Tongue (tissue), 3 donors: ENCODE measurements at places on chromosomes 3 and 15.

- no peak for DNase-seq
Measured at GRCh38 chr3:107375682-107376081, 1.6 kb upstream of the CCDC54 start.

DNA sequence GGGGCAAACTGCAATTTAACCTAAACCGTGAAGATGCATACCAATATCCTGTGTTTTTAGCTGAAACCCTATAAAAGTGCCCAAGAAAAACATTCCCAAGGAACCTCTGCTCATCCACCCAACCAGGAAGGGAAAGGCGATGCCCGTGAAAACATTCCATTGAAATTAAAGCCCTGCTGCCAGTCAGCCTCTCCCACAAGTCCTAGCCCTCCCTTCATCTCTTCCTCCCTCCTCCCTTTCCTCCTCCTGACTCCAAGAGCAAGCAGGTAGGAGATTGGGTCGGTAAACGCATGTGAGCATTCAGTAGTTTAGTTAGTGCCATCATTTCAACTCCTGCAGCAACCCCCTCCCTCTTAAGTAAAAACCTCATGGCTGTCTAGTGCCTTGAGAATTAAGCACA is 27.7 kb downstream of the HES1 start:
- no peak for DNase-seq

GRCh38 chr3:122299872-122300460 is 25.1 kb upstream of the CSTA start:
- DNase-seq, result no peak

DNA sequence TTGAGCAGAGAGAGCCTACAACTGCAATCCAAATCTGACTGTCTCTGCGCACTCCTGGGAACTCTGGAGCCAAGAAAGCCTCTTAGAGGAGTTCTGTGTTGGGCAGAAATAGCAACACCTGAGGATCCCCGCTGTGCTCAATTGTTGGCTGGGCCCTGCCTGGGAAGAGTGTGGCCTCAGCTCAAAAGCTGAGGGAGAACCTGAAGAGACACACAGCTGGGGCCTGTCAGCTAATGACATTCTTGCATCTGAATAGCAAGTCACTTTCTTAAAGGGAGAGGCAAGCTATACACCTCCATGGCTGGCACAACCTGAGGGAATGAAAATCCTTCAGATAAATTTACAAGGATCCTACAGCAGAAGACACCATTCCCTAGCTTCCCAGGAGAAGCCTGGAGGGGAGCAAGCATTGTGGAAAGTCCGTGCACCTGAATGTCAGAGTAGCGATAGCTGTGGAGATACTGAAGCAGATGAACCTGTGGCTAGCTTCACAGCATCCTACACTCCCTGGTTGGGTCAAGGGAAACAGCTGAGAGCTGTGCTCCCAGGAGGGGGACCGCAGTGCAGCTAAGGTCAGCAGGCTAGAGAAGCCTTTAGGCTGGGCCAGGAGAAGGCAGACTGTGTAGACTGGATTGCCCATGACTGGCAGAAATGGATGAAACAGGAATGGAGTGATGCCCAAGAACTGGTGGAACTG is 159.9 kb upstream of the PFN2 start:
- no peak for DNase-seq

GRCh38 chr3:162610261-162610660 is 1113.7 kb downstream of the OTOL1 start:
- no peak for DNase-seq

DNA sequence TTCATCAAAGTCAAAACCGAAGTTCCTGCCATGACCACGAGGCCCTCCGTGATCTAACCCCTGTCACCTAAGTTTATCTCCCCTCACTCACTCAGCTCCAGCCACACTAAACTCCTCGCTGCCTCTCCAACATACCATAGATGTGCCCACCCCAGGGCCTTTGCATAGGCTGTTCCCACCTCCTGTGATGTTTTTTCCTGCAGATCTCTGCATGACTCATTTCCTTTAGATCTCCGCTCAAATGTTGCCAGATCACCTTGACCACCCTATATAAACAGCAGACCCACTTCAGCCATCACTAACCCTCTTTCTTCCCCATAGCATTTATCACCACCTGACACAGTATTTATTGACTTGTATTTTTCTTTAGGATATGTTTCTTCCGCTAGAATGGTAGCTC is 58.5 kb downstream of the HRH1 start:
- DNase-seq, result no peak

GRCh38 chr3:89186456-89186855 is 79.0 kb downstream of the EPHA3 start:
- DNase-seq, result peak; percentile 41

DNA sequence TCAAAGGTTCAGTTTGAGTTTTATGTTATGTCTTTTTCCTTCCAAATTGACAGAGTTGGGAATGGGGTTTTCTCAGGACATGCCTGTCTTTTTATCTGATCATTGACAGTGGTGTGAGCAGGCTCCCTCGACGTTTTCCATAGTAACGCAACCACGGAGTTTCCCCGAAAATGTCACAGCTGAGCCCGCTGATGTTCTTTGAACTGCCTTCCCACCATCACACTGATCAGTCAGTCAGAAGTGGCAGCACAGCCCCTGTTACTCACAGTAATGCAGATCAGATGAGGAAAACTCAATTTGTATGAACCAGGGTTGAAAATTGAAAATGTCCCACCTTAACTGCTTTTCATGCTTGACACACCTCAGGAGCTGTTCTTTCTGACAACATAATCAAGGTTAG is 210.4 kb downstream of the NECTIN3 start:
- DNase-seq, result no peak

- no peak for DNase-seq
Measured at GRCh38 chr3:168405288-168405687, 309.6 kb upstream of the GOLIM4 start.

- DNase-seq, result no peak
Measured at GRCh38 chr3:14146381-14147065, 21.7 kb downstream of the TMEM43 start.

- DNase-seq, result no peak
Measured at GRCh38 chr15:33315044-33315443, 4.3 kb downstream of the RYR3 start.

GRCh38 chr3:116886202-116886893 is 176.8 kb downstream of the TUSC7 start:
- no peak for DNase-seq

DNA sequence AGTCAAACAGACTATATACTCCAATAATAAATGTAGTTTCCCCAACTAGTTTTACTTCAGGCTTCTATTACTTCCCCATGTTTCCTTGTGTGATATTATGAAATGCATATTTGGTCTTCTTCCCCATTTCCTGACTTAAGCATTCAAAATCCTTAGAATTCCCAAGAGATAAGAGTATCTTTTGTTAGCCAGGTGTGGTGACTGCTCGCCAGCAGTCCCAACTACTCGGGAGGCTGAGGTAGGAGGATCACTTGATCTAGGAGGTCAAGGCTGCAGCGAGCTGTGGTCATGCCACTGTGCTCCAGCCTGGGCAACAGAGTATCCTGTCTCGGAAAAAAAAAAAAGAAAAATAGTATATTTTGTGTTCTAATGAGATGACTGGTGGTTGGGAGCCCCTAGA is 72.7 kb upstream of the UBE2E2 start:
- no peak for DNase-seq

DNA sequence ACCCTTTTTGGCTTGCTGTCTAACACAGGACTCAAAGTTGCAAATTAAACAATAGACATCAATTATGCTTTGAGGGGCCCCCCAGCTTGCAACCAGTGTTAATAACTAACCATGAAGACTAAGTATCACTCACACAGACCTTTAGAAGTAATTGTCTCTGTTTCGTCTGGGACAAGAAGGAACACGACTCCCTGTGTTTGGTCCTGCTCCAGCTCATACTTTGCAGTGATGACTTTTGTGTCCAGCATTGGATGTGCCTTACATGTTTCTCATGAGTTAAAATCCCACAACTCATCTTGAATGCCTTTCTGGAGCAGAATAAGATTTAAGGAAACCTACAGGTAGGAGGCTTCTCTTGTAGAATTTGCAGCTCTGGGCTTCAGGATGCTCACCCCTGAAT is 53.1 kb downstream of the GMNC start:
- DNase-seq, result no peak

GRCh38 chr15:84699538-84700191 is 16.3 kb downstream of the SEC11A start:
- no peak for DNase-seq

DNA sequence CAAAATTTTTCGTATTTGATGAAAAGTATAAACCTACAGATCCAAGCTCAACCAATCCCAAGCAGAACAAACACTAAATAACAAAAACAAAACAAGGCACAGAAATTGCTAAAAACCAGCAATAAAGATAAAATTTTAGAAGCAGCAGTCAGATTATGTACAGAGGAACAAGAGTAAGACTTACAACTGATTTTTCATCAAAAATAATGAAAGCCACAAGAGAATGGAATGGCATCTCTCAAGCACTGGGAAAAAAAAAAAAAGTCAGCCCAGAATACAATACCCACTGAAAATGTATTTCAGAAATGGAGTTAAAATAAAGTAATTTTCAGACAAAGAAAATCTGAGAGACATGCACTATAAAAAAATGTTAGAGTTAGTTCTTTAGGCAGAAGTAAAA is 27.0 kb downstream of the GPR156 start:
- no peak for DNase-seq

DNA sequence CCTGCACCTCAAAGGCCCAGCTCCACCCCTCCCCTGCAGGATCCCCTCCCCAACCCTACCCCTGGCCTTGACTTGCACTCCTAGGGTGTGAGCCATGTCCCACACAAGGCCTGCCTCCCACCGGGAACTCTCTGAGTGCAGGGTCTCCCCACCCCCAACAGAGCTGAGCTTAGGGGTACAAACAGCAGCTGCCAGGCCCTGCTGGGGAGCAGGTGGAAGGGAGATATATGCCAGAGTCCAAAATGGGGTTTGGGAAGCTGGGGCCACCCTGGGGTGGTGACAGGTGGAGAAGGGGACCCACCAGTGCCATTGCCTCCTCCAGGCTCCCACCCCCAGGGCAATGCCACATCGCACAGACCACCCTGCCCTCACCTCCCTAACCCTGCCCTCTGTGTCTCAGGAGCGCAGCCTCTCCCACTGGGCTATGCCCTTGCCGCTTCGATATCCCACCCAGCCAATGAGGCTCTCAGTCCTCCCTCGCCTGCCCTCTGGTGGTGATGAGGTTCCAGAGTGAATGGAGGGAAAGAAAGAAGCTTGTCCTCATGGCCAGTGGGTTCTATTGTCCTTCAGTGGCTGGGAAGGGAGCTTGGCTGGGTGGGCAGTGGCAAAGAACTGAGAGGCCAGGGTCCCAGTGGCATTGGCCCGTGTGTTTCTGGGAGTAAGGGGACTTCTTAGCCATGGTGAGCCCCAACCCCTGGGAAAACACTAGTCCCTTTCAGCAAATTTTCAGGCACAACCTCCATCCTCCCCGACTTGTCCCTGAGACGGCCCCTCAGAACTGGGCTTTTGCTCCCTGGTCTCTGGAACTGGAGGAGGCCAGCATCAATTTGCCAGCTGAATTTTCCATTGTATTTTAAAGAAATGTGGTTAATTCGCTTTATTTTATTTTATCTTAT is 46.8 kb downstream of the CYP11A1 start:
- DNase-seq, result peak; percentile 80

- no peak for DNase-seq
Measured at GRCh38 chr3:133301731-133302130, 98.1 kb upstream of the BFSP2 start.

DNA sequence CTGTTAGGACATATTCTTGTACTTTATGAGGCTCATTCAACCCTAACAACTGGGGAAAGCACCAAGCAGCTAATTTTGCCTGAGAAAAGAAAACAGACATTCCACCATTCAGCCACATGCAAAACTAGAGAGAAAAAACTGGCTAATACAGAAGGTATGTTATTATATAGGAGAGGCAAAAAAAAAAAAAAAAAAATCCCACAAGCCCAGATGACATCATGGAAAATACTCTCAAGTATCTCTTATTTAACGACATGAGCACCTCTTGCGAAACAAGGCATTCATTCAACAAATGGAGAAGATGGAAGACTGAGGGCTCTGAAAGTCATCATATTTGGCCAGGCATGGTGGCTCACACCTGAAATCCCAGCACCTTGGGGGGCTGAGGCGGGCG is 61.5 kb downstream of the PRICKLE2 start:
- peak; percentile 69 for DNase-seq

GRCh38 chr15:67685008-67685599 is 140.2 kb upstream of the SKOR1 start:
- DNase-seq, result peak; percentile 54

- no peak for DNase-seq
Measured at GRCh38 chr3:23831517-23832394, 26.0 kb downstream of the UBE2E1 start.

GRCh38 chr3:121970047-121970446 is 52.0 kb downstream of the ILDR1 start:
- DNase-seq, result no peak

GRCh38 chr15:26771578-26772153 is 1.2 kb downstream of the GABRB3 start:
- peak; percentile 85 for DNase-seq

GRCh38 chr3:13762906-13763305 is 117.0 kb downstream of the WNT7A start:
- no peak for DNase-seq

GRCh38 chr15:66047321-66048024 is 178.2 kb downstream of the RAB11A start:
- DNase-seq, result no peak

- no peak for DNase-seq
Measured at GRCh38 chr3:52846432-52846965, 11.7 kb upstream of the MUSTN1 start.

GRCh38 chr3:87161417-87161816 is 65.7 kb upstream of the CHMP2B start:
- DNase-seq, result no peak

DNA sequence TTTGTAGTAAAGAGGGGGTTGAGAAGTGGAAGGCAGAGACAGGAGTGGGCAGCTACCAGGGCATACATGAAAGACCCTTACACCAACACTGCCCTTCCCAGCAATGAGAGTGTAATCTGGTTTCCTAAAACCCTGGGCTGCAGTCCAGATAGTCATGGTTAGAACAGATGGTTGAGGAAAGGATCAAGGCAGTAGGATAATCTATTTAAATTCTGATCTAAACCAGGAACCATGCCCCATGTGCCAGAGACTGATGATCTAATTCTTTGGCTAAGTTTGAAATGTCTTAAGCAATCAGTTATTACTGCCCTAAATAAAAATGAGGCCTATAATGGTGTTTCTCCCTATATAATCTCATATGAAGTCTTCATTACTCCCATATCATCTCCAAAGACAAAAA is 59.6 kb downstream of the PRTG start:
- DNase-seq, result peak; percentile 24

DNA sequence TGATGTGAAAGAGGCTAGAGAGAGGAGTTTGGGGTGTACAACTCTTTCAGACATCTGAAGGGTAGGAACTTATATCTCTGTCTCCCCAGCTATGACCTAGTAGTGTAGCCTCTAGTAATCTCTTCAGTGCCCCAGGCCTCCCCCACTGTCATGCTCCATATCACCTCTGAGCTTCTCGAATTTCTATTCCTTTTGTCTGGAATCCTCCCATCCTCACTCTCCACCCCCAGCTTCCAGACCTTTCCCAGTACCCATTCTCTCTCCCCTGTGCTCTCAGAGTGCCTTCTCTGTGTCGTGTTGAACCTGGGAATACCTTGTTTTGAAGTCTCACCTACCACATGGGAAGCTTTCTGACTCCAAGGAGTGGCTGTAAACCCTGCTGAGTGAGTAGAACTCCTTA is 3.6 kb upstream of the RBPMS2 start:
- DNase-seq, result no peak

GRCh38 chr3:132317229-132317948 is at the start of gene ACP3:
Gene ACP3 (plus strand): TSS chr3:132317407. CDS start chr3:132317457, 50 bp downstream.
- peak; percentile 81 for DNase-seq
